Mesendoderm (in vitro differentiated cells): ENCODE measurements at places on chromosomes 6 and 20.

DNA sequence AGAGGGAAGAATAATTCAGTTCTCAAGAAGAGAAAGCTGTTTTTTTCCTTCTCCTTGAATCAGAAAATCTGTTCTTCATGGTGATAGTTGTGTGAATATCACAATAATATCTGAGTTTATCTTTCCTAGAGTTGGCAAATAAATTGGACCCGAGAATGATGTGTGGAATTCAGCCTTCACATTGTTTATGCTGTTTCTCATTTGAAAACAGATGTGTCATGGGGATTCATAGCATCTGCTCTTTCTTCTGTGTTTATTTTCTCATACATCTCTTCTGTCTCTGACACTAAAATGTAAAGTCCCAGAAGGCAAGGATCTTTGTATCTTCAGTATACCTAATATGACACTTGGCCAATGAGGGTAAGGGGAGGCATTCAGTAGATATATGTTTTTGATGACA, 103.6 kb upstream of the SGK1 start:
- no peak for DNase-seq

DNA sequence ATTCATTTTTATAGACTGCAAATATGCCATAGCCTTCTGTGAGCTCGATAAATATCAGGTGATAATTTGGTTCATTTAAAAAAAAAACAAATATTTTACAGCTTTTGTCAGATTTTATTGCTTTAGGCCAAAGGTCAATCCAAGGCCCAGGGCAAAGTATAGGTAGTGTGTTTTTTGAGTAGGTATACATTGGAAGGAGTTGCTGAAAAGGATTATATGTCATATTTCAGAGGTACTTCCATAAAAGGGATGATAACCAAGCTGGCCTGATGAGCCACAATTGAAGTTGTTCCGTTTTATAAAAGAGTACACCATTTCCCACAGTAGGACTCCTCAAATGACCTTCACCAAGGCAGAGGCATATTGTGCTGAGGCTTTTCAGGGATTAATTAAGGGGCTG, 452.8 kb upstream of the FLRT3 start:
- DNase-seq, result no peak

GRCh38 chr20:21234806-21235483, 68.2 kb upstream of the XRN2 start:
- no peak for DNase-seq

DNA sequence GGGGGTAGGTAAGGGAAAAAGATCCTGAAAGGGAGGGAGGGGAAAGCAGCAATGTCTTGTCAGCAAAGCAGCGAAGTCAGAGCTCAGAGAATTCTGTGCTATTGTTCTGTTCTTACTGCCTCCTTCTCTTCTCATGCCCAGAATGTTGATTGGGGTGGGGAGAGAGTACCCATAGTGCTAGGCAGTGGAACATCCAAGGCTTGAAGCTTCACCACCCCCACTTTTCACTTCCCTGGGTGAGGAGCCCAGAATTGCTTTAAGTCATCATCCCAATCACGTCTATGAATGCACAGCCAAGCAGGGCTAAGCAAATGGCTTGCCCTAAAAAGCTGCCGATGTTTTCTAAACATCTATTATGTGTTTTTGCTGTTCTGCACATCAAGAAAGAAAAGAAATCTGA, 16.5 kb downstream of the REPS1 start:
- peak; percentile 67 for DNase-seq

DNA sequence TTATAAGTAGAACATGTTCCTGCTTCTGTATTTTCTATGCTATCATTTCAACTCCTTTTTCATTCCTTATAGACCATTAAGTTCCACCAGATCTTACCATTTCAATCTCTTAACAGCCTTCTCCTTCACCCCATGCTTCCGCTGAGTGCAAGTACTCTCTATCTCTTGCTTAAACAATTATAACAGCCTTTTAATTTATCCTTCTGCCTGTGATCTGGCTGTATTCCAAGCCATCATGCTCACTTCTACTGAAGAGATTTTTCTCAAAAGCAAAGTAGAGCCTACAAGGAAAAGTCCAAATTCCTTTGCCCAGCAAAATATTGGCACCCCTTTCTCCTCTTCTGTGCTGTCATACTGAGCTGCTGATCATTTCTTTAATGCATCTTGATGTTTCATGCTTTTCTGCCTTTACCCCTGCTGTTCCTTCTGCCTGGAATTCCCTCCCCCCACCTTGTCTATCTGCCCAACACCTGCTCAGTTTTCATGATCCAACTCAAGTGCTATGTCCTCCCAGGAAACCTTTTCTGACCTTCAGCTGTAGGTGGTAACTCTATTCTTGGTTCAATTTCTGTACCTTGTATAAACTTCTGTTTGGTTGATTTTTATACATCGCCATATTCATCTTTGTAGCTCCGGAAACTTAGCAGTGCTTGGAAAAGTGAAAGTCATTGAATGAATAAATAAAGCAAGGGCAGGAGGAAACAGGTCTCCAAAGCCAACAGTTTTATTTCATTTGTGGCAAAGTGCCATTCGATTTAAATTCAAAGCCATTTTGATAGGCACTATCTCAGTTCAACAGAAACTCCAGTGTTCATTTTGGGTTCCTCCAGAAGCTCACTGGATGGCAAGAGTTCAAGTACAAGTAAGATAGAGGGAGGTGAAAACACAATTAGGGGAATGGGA, 10.5 kb upstream of the BMP2 start:
- no peak for DNase-seq

- no peak for DNase-seq
Observed at GRCh38 chr20:32522526-32522775, 62.7 kb downstream of the NOL4L start.

DNA sequence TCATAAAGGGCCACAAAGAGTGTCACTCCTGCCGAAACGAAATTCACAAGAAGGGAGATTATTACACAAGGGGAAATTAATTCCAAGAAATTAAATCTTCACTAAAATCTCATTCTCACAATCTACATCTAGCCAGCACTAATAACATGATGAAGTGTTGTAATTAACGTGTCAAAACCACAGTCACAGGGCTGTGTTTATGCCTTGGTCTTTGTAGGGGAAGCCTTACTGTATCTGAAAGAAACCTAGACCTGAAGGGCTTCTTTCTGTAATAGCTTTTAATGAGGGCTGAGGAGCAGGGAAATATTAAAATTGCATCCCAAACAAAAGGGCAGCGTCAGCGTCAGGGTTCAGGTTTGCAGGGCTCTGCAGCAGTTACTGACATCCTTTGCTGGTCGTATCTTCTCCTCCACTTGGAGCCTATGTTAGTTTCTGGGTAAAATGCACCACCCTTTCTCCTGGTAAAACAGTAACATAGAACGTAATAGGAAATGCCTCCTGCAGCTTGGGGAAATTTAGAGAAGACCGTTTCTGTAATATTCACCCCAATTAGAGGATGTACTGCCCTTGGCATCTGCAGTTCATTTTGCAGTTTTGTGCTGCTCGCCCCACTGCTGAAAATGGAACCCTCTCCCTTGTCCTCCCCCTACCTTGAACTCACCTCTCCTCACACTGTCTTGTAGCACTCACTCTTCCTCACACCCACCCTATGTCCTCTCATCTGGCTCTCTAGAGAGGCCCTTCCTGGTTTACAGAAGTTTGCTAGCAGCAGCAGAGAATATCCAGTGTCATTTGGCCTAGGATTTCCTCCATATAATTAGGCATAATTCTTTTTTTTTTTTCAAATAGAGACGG, 109.0 kb upstream of the TRAF3IP2 start:
- DNase-seq, result no peak

DNA sequence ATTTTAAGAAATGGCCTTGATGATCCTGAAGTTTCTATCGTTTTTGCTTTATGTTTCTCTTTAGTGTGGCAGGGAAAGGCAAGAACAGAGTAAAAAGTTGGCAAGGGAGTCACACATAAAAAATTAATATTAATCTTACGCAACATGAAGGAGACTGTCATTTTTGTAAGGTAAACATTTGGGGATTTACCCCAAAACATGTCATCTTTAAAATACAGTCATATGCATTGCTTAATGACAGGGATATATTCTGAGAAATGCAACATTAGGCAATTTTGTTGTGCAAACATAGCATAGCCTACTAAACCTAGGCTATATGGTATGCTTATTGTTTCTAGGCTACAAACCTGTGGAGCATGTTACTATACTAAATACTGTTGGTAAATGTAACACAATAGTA, 5.4 kb downstream of the RBL1 start:
- no peak for DNase-seq

DNA sequence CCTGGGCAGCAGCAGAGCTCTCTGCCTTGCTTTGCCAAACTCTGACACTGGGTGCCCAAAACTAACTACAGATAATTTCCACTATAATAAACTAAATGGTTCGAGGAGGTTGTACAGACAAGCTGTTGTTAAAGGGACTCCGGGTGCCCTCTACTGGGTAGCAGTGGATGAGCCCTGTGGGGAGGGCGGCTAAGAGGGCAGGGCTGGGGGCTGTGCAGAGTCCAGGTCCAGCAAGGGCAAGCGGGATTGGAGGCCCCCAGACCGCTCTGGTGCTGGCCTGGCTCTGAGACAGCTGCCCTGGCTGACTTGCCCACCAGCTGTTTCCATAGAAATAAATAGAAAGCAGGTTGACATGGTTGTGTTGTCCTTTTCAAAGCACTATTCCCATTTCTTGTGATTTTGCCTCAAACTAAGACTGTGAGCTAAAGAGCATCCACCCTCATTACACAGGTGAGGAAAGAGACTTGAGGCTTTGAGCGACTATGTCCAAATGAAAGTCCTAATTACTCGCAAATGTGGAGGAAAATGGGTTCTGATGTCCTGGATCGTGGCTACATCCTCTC, 167.6 kb upstream of the CST7 start:
- peak; percentile 29 for DNase-seq

- no peak for DNase-seq
Observed at GRCh38 chr6:85419046-85419759, 30.7 kb upstream of the NT5E start.

- no peak for DNase-seq
Observed at GRCh38 chr6:130324657-130325056, 41.2 kb upstream of the TMEM200A start.

DNA sequence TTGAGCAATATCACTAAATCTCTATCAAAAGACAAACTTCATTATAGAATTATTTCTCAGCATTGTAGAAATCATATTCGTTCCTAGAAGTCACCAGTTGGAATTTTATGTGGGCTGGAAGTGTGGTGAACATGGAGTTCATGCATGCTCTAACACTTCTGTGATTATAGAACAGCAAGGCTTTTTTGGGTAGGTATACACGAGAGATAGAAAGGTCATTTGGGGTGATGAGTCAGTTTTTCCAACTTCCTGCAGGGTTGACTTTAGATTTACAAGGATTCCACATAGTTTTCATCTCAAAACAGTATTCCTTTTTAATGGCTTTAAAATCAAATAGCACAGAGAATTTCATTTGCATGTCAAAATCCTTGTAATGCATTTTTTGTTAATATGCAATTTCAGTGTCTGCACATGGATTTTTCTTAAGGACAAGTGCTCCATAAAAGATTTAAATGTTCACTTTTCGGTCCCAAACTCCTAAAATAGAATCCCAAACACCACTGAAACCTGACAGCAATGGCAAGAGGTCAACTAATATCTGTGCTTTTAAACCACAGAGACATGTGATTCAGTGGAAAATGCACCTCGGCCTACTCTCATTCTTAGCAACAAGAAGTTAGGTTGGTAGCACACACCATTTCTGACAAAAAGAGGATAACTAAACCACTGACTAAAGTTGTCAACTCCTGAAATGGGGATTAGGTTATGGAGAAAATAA, 211.0 kb downstream of the MOXD1 start:
- DNase-seq, result peak; percentile 36

DNA sequence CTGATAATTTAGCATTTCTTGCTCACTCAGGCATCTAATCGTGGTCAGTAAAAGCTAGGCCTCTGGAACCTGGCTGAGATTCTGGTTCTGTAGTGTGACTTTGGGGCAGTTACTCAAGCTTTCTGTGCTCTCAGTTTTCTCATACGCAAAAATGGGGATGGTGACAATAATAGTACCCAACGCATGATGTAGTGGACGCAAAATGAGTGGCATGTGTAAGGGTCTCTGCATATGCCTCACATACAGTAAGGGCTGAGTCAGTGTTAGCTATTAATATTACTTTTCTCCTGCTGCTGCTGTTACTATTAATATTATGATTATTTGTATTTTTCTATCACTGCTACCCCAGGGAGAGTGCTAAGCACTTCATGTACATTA, 686 bp downstream of the GINS1 start:
- DNase-seq, result no peak
